NCI-H345 (cell line): ENCODE measurements at places on chromosomes 7 and 10.
A peak's percentile ranks its signal among the peaks of the same experiment; 100 is the strongest.

GRCh38 chr7:3041986-3042675 lies 1.5 kb downstream of the CARD11 start:
- DNase-seq = no peak

DNA sequence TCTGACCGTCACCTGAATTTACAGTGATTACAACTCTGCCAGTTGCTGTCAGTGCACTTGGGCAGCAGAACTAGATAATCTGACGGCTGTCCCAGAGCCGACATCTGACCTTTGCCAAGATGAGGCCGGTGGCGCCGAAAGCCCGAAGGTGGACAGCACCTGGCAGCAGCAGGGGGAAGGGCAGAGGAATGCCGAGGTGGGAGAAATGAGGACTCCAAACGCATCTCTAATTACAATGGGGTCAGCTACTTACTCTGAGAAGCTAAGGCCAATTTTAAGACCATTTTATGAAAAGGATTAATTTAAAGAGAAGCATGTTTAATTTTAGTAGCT lies 33.8 kb downstream of the TRIM8 start:
- DNase-seq = no peak

DNA sequence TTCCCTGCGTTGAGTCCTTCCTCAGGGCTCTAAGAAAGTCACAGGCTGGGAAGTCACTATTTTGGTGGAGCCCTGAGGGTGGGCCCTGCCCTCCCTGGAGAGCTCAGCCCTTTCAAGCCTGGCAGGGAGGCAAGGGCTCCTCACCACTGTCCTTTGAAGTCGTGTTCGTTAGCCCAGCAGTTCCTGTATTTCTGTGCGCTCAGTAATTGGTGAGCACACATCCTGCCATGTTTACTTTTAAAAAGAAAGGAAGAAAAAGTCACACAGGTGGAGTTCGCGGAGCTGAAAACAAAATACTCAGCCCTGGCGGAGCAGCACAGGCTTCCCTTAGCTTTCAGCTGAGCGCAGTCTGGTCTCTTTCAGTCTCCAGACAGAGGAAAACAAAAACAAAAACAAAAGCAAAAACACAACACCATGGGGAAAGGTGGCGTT lies 37.1 kb downstream of the PRKCQ start:
- DNase-seq = no peak

DNA sequence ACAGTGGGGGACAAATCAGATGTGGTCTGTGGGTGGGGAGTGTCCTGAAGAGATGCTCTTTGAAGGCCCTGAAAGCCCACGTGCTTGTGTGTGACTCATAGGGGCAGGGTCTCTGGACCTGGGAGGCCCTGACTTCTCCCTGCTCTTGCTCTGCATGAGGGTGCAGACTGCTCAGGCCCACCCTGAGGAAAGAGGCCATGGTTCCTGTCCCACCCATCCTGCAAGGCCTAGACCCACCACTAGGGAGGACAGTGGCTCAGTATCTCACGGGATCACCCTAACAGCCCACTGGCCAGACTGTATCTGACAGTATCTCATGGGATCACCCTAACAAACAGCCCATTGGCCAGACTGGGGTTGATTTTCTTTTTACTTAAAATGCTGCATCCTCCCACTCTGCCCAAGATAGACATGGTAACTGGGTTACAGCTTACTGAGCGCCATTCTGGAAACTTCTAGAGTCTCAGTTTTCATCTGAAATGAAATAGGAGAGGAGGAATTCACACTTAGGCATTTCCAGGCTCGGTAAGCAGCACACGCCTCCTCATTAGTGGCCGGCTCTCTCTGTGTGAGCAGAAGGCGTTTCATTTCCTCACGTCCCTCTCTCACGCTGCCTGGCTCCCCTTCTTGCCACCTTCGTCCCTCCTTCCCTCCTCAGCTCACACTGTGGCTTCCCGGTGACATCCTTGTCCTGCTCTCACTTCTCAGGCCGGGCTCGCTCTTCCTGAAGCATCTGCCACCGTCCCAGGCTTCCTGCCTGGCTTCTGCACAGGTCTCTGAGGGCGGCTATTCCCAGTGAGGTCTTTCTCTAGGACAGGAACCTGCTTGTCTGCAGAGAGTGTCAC lies 242.6 kb downstream of the GLRX3 start:
- no peak for DNase-seq

- DNase-seq = peak; percentile 10
Measured at GRCh38 chr10:80924063-80924952, 386.6 kb downstream of the SH2D4B start.

DNA sequence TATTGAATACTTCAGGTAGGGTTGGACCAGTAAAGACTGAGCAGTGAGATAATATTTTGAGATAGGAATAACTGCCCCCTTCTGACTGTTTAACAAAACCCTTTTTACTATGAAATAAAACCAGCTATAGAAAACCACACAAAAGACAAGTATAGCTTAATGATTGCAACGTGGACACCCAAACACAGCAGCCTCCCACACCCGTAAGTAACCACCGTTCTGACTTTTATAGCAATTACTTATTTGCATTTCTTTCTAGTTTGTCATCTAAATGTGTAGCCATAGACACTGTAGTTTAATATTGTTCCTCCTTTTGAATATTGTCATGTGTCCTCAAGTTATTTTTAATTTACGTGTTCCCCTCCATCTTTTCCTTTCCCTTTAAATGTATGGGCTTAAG lies 42.9 kb upstream of the SYPL1 start:
- no peak for DNase-seq

DNA sequence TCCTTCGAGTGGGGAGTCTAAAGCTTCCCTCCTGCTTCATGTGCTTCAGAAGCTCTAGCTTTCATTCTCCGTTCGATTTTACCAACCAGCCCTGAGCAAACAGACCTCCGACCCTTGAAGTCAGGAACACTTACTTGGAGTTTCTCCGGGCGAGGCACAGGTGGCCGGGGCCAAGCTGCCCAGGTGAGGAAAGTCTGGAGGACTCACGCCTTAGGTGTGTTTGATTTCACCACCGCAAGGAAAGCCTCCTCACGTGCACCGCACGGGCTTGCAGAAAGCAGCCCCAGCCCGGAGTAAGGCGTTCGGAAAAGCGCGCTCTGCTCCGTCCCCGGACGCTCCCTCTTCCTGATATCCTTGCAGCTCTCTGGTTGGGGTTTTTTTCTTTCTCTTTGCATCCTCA lies 30.1 kb upstream of the CNPY1 start:
- no peak for DNase-seq

DNA sequence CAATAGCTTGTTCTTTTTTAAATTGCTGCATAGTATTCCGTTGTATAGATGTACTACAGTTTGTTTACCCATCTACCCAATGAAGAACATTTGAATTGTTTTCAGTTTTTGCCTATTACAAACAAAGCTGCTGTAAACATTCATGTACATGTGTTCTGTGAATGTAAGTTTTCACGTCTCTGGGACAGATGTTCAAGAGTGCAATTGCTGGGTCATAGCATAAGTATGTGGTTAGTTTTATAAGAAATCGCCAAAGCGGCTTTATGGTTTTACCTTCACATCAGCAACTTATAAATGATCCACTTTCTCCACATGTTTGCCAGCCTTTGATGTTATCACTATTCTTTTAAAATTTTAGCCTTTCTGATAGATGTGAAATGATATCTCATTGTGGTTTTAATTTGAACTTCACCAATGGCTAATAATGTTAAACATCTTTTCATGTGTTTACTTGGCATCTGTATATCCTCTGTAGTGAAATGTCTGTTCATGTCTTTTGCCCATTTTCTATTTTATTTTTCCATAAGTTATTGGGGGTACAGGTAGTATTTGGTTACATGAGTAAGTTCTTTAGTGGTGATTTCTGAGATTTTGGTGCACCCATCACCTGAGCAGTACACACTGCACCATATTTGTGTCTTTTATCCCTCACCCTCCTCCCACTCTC lies 73.5 kb downstream of the TBXAS1 start:
- no peak for DNase-seq

DNA sequence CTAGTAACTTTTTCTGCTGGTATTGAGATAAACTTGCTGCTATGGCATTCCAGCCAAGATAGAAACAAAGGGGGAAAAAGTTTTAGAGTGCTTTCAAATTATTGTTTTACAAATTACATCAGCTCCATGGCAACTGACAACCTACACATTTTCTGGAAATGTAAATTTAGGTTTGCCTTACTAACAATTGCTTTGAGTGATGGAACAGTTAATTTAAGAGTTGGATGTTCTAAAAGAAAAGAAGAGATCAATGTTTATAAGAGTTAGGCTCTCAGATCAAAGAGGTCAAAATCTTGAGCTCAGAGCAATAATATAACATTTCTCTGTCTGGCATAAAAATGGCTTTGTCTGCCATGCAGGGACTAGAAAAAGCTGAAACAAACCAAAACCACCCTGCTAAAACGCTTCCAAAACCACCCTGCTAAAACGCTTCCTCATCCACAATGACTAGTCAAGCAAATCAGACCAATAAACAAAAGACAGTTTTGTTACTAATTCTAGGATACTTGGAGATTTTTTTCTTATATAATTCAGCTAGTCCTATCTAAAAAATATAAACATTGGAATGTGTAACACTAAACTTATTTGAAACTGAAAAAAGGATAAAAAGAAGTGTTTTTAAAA lies 32.3 kb downstream of the ORC5 start:
- DNase-seq = no peak

- DNase-seq = no peak
Measured at GRCh38 chr10:125472010-125472607, 210.9 kb downstream of the TEX36 start.

GRCh38 chr7:13641714-13642113 lies 347.8 kb downstream of the ETV1 start:
- peak; percentile 13 for DNase-seq

DNA sequence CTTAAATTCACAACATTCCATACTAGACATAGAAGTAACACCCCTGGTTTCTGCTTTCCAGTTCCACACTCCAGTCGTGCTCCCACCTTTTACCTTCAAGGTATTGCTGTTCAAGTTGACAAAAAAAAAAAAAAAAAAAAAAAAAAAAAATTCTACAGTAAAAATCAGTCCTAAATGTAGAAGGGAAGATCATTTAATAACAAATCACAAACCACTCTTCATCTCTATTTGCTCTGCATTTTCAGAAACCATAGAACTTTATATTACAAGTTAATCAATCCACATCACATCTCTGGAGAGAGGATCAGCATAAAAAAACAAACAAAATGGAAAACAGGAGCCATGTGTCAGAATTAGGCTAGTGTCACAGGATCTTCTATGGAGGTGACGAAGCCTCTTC lies 206.3 kb upstream of the KLF14 start:
- no peak for DNase-seq
